Foreskin melanocyte (primary cell): ENCODE measurements at places on chromosomes 16 and 17.

- no peak for DNase-seq
Observed at GRCh38 chr17:45146166-45146565, 2.1 kb upstream of the HEXIM1 start.

- no peak for DNase-seq
Observed at GRCh38 chr16:86239381-86239780, 270.9 kb upstream of the FOXF1 start.

- DNase-seq = no peak
Observed at GRCh38 chr16:17511340-17511739, 40.6 kb upstream of the XYLT1 start.

DNA sequence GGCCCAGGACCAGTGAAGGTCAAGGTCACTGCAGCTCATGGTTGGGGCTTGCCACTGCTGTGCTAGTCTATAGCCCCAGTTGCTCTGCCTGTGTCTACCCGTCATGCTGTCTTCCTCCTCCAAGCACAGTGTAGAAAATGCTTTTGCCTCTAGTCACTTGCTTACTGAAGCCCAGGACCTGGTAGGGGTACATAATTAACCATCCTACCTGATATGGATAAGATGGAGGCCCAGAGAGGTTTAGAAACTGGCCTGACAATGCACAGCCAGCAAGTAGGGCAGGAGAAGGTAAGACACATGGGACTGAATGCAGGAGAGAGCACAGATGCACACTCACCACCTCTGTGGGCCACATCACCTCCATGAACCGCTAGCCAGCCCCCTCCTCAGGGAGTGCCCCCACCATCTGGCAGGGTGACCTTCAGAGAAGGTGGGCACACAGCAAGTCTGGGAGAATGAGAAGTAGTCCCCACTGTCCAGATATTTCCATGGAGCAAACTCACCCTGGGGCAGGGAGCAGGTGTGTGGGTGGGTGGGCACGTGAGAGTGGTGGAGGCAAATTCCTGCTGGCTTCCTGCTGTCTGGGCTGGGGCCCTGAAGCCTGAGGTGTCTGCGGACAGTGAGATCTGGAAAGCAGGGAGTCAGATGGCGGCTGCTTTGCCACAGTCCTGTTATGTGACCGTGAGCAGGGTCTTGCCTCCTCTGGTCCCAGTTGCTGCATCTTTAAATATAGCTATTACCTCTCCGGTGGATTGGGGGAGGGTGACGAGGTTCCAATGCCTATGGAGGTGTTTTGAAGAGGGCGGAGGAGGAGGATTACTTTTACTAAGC lies 1.0 kb downstream of the CX3CL1 start:
- no peak for DNase-seq

DNA sequence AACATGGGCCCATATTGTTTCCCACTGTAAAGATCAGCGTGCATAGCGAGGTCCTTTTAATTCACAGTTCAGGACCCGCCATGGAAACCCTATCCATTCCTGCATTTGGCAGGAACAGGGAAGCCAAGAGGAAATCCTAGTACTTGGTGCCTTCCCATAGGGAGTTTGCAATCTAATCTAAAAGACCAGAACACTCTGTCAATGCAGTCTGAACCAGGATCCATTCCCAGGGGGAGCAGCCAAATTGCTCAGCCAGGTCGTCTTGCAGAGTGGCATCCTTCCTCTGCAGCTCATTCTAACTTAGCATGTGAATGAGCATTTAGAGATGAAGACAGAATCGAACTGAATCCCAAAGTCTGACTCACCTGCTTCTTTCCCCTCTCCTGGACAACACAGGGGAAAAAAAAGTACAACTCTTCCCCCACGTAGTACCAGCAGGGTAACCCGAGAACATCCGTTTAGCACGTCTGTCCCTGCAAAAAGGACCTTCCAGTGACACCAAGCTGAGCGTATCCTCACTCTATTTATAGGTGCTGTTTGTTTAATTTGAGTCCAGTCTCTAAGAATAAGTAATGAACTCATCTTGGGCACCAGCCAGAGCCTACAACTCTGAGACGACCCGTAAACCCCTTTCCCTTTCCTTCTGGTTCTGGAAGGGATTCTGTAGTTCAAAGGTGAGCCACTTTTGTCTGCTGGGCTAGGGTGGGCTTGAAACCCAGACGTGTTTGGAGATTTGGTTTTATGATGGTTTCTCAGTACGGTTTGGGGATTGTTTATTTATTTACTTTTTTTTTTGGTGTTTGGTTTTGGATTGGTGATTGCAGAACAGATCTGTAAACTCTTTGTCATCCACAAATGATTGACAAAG lies 74.5 kb downstream of the ERCC4 start:
- no peak for DNase-seq
